ENCODE measurements at places on chromosomes 3 and 15. TPM values are rescaled to one million over a fixed set of nuclear protein-coding genes. Genes with fewer than 3 reads are reported as not detected.

GRCh38 chr15:69127306-69127705 is 33.1 kb upstream of the GLCE start:
- no peaks in the 10 kb centered on the region for H3K27me3 ChIP-seq
- no peaks in the 10 kb centered on the region for H3K36me3 ChIP-seq
- no peak for DNase-seq
- no peak overlapping the region for H3K27ac ChIP-seq

- H3K36me3 ChIP-seq, result no peaks in the 10 kb centered on the region
- H3K27me3 ChIP-seq, result no peaks in the 10 kb centered on the region
- no peaks in the 10 kb centered on the region for H3K4me1 ChIP-seq
- no peak overlapping the region for H3K27ac ChIP-seq
Measured at GRCh38 chr3:118472586-118472985, 562.1 kb downstream of the IGSF11 start.

DNA sequence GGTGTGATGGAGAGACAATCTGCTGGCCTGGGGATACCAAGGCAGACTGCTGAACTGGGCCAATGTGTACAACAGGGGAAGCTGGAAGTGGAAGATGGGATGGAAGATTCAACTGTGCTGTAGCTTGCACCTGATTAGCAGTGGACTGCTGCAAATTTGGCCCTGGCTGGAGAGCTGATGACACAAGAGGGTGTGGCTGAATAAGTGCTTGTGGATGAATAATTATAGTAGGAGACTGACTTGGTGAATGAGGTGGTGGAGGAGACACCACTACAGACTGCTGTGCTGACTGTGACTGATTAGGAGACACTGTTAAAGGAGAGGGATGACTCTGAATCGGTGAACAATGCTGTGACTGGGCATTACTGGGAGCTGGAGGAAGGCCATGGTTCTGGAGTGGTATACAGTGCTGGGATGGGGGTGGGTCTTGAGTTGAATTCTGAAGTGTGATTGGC is 52.5 kb downstream of the PHC3 start:
- H3K36me3 ChIP-seq, result peaks cover 23% of the 10 kb centered on the region
- peaks cover 12% of the 10 kb centered on the region for H3K4me1 ChIP-seq
- DNase-seq, result no peak
- H3K4me3 ChIP-seq, result no peak overlapping the region
- no peaks in the 10 kb centered on the region for H3K27me3 ChIP-seq

- peak overlapping the region; percentile 93 for H3K27ac ChIP-seq
- DNase-seq, result peak; percentile 36
- peaks cover 10% of the 10 kb centered on the region for H3K36me3 ChIP-seq
- peak overlapping the region; percentile 88 for H3K4me3 ChIP-seq
- no peaks in the 10 kb centered on the region for H3K27me3 ChIP-seq
Measured at GRCh38 chr3:33096093-33096868, 665 bp downstream of the GLB1 start.

DNA sequence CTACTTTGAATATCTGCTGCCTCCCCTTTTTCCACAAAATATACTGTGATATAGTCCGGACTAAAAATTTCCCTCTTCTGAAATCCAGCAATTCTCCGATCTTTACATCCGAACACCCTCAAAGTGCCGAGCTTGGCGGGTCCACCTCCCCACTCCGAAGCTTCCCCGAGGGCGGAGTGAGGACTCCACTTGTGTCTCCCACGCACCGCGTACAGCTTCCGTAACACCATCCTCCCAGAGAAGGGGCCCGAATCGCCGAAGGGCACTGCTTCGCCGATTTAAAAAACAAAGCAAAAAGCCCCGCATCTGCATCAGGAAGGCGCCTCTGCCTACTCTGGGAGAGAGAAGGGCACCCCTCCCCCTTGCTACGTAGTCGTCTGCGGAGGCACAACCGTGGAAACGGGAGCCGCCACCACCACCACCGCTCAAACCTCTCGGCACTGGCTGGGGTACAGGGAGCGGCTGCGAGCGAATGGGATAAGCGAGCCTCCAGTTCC is 551 bp downstream of the NCBP2 start:
- no peak for DNase-seq
- H3K27ac ChIP-seq, result peak overlapping the region; percentile 89
- peak overlapping the region; percentile 80 for H3K4me3 ChIP-seq
- H3K4me1 ChIP-seq, result peaks cover 25% of the 10 kb centered on the region
- peaks cover 24% of the 10 kb centered on the region for H3K36me3 ChIP-seq
- H3K27me3 ChIP-seq, result no peaks in the 10 kb centered on the region

KCNAB1 gene
- total RNA-seq, result not detected

CNTN4 gene
- not detected for total RNA-seq

DNA sequence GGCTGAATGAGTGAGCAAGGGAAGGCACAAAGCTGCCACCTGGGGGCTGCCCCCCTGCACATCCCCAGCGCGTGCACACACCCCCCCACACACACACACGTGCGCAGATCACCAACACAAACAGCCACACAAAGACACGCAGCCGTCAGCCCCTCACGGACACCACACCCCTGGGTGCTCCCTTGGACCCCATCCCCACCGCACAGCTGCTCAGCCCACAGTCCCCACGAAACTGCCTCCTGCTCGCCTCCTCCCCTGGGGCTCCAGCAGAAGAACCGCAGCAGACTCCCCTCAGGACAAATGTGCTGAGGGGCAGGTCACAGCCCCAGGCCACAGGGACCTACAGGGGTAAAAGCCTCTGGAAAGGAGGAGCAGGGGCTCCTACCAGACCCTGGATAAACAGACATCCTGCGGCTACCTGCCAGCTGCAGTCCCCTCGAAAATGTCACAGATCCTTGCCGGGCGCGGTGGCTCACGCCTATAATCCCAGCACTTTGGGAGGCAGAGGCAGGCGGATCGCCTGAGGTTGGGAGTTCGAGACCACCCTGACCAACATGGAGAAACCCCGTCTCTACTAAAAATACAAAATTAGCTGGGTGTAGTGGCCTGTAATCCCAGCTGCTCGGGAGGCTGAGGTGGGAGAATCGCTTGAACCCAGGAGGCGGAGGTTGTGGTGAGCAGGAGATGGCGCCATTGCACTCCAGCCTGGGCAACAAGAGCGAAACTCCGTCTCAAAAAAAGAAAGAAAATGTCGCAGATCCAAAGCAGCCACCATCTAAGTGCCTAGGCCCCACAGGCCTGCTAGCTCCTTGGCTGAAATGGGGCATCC is 6.5 kb downstream of the TWF2 start:
- H3K27me3 ChIP-seq, result no peaks in the 10 kb centered on the region
- H3K27ac ChIP-seq, result no peak overlapping the region
- peaks cover 58% of the 10 kb centered on the region for H3K4me1 ChIP-seq
- peaks cover 55% of the 10 kb centered on the region for H3K36me3 ChIP-seq
- DNase-seq, result peak; percentile 66
- H3K4me3 ChIP-seq, result no peak overlapping the region

DNA sequence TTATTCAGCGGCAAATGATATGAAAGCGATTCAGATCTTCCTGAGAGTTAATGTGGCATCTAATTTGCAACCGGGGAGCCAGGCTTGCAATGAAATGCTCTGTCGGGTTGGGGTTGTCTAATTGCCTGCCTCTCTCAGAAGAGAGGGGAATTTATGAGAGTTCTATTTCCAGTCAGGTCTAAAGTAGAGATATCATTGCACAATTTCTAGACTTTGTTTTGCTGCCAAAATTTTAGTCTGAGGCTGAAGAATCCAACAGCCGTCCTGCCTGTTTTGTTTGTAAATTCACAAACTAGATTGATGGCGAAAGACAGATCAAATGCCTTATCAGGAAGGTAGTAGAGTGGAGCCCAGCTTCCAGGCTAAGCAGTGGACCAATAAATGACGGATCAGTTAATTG is 610 bp downstream of the LIPC start:
- no peak for DNase-seq
- no peaks in the 10 kb centered on the region for H3K4me1 ChIP-seq
- no peaks in the 10 kb centered on the region for H3K27me3 ChIP-seq
- no peak overlapping the region for H3K27ac ChIP-seq
- H3K36me3 ChIP-seq, result no peaks in the 10 kb centered on the region
- H3K4me3 ChIP-seq, result no peak overlapping the region
